ENCODE measurements at places on chromosomes 6 and 20. TPM values are rescaled to one million over a fixed set of nuclear protein-coding genes. Genes with fewer than 3 reads are reported as not detected.

DNA sequence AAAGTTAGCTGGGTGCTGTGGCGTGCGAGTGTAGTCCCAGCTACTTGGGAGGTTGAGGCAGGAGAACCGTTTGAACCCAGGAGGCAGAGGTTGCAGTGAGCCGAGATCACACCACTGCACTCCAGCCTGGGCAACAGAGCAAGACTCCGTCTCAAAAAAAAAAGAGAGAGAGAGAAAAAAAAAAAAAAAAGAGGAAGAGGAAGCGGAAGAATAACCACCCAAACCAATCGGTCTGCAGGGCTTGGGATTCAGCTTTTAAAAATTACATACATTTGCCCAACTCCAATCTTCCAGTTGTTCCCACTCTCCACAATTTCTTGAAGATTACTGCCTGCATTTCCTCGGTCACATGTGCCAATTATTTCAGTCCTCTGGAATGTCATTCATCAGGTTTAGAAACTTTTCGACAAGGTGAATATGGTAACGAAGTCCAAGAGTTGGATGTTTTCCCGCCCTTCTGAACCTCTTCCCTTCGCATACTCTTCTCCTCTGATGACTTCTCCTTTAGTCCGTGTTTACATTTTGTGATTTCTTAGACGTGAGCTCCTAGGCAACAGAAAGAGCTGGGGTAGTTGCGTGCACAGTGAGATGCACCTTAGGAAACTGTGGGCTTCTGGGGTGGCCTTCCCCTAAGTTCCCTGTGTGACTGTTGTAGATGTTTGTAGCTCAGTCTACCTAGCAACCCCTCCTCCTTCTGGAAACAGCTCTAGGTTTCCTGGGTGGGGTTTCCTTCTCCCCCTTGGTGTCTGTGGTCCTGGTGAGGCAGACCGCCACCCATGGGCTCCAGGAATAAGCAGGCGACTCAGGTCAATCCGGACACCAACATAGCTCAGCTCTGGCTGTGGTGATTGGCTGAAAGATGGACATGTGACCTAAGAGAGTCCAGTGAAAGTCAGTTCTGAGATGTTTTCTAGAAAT, 63.0 kb upstream of the NCOA3 start:
- DNase-seq = peak; percentile 72

KCNK5 gene
- 39.6 TPM for polyA plus RNA-seq

SLC17A1 gene
- polyA plus RNA-seq = not detected

- no peak for DNase-seq
Measured at GRCh38 chr6:32794510-32794909, 22.3 kb downstream of the HLA-DOB start.

GRCh38 chr6:69337311-69337710, 459.5 kb downstream of the LMBRD1 start:
- no peak for DNase-seq

DNA sequence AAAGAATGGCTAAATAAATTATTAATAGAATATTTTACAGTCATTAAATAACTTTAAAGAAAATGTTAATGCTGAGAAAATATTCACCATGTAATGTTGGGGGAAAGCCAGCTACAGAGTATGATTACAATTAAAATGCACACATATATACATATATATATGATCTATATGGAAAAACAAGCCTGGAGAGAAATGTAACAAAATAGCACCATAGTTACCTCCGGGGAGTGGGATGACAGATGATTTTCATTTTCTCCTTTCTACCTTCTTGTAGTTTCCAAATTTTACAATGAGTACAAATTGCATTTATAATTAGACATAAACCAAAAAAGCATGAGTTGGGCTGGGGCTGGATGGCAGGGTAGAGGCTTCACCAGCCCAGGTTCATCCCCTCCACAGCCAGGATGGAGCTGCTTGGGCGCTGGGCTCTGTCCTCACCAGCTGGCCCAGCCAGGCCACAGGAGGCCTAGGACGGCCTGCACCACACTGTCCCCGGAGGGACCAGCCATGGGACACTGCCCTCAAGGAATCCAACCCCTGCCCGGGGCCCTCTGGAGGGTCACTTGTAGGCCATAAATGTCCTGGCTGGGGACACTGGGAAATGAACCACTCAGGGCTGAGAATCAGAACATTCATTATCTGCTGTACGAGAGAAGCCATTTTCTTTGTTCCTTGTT, 10.3 kb downstream of the C20orf203 start:
- DNase-seq = no peak

GRCh38 chr6:26156850-26157250, 69.6 kb downstream of the HFE start:
- DNase-seq = no peak

UBE2C gene
- 11.4 TPM for polyA plus RNA-seq

GRCh38 chr20:58852543-58853271, at the start of gene GNAS:
TSS of gene GNAS (plus strand) at chr20:58852716.
- peak; percentile 42 for DNase-seq

TOX2 gene
- polyA plus RNA-seq = 1.7 TPM

GRCh38 chr20:38109591-38110524, 55.2 kb downstream of the TGM2 start:
- DNase-seq = peak; percentile 72

- DNase-seq = peak; percentile 11
Measured at GRCh38 chr6:75094614-75095200, 111.1 kb downstream of the COL12A1 start.

EPB41L1 gene
- 11.0 TPM for polyA plus RNA-seq

OTOR gene
- polyA plus RNA-seq = not detected

DNA sequence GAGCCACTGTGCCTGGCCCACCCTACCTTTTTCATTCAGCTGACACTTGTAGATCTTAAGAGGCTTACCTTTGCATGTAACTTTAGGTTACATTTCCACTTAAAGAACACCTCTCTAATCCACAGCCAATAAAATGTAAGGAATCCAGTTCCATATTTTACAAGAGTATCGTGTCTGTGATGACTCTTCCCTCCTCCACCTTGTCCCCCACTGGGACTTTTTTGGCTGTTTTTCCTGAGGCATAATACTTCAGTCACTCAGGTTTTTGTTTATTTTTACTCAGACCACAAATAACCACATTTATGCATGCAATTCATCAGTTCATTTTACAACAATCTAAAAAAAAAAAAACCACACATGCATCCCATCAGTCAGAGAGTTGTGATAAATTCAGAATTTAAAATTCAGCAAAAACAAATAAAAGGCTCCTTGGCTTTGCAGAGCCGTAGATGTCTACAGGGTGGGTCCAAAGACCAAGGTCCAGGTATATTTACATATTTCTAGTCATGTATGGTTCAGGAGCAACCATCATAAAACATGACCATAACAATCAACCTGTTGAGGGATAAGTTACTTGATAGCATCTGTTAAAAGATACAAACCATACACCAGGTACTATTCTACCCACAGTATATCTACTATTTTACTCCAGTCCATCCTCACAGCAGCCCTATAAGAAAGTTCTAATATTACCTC, 9.9 kb downstream of the ATXN1 start:
- peak; percentile 73 for DNase-seq

DNA sequence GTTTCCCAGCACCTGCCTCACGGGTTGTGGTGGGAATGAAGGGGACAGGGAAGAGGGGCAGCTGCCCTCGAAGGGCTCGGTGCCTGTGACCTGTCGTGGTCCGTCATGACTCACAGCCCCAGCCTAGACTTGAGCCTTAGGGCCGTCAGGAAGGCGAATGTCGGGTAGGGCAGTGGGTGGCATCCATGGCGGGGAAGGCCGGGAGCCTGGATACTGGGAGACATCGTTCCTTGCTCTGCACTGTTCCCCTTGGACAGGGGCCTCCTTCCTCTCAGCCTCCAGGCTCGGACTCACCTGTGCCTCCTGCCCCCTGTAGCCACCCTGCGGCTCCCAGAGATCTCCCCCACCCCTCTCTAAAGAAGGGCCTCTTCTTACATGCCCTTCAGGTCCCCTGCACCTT, 52.2 kb upstream of the APCDD1L start:
- DNase-seq = no peak

EDN1 gene
- 10.1 TPM for polyA plus RNA-seq

IP6K3 gene
- 1.0 TPM for polyA plus RNA-seq

MYB gene
- 19.8 TPM for polyA plus RNA-seq

GRCh38 chr6:80129485-80129884, 23.0 kb downstream of the BCKDHB start:
- DNase-seq = no peak

SLC22A16 gene
- polyA plus RNA-seq = not detected

DNA sequence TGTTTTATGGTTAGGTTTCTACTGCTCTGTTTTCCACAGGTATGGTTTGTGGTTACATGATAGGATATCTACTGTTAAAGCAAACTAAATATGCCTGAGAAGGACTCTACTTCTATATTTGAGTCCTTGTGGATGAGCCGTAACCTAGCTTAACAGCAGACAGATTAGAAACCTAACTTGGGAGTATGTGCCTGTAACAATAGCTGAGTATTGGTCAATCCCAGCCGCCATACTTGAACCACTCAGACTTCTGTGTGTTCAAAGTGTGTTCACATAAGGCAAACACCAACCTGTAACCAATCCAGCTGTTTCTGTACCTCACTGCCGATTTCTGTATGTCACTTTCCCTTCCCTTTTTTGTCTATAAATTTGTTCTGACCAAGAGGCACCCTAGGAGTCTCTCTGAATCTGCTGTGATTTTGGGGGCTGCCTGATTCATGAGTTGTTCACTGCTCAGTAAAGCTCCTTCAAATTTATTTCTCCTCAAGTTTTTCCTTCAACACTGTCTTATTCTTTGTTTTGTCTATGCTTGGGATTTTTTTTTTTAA, 37.1 kb downstream of the PHF3 start:
- no peak for DNase-seq

DNA sequence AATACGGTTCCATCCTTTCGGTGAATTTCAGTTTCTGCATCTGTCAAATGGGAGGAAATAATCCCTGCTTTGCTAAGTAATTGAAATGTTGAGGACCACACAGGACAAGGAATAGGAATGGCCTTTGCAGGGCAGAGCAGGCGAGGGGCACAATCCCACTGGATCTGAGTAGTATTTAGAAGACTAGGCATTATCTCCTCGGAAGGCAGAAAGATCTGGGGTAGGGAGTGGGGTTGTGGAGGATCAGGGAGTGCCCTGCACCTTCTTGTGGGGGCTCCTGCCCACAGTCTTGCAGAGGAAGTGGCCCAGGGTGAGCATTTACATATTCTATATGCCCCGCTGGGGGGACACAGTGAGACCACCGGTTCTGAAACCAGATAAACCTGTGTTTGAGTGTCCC, 87.1 kb upstream of the SIRPA start:
- no peak for DNase-seq

GRCh38 chr6:7073082-7073820, 34.5 kb upstream of the RREB1 start:
- no peak for DNase-seq

CST1 gene
- not detected for polyA plus RNA-seq

DNA sequence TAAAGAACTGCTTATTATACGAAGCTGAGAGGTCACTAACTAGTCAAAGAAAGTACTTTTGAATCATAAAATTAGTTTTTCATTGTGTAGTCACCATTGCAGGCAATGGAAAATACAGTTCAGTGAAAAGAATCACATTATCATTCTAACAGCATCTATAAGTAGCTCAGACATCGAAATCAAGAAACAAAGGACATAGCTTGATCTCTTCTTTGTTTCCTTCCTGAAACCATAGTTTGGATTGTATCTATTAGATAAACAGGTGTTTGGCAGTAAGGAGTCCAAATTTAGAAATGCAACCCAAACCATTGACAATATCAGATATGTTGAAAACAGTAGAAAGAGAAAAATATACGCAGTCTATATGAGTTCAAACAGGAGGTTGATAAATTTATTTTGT, 697.3 kb downstream of the TFAP2A start:
- no peak for DNase-seq

DNA sequence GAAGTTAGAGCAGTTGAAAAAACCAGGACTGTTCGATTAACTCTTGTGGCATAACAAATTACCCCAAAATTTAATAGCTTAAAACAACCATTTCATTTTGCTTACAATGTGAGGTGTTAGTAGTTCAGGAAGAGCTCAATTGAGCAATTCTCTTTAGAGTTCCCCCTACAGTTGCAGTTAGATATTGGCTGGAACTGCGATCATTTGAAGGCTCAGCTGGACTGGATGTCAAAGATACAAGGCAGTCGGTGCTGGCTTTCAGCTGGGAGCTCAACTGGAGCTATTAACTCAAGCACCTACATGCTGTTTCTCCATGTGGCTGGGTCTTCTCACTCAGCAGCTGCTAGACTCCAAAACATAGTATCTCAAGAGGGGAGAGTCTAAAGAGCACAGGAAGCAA, 96.0 kb upstream of the LOC128125822 start:
- peak; percentile 33 for DNase-seq

- DNase-seq = no peak
Measured at GRCh38 chr20:19566226-19566945, 191.7 kb upstream of the RIN2 start.

DNA sequence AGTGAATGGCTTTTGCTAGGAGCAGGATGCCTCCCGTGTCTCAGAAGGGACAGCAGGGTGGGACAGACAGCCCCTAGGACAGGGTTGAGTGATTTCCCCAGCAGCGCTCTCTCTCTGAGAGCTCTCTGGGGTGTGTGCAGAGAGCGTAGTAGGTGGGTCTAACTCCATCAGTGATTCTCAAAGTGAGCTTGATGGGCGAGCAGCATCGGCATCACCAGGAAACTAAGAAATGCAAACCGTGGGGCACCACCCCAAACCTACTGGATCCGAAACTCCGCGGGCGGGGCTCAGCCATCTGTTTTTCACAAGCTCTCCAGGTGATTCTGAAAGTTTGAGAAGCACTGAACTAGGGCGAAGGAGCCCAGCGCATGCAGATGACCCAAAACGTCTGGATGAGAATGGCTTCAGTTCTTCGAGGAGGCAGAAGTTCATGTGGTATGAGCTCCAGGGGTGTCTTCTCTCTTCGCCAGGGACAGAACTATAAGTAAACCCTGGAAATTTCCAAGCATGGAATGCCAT, 119.6 kb upstream of the RNF24 start:
- no peak for DNase-seq

DNA sequence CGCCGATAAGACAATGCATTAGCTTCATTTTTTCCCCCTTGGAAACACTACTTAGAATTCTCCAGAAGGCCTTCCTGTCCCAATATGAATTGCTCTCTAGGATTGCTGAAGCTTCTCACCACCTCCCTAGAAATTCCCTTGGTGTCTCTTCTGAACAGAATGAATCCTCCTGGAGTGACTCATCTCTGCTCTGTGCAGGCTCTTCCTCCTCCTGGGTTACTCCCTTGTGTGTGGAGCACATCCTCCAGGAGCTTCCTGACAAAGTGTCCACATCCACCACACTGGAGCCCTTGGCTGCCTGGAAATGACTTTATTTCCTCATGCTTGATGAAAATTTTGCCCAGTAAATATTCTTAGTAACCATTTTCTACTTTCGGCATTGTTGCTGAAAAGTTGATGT, 54.4 kb downstream of the DTNBP1 start:
- DNase-seq = no peak

DNA sequence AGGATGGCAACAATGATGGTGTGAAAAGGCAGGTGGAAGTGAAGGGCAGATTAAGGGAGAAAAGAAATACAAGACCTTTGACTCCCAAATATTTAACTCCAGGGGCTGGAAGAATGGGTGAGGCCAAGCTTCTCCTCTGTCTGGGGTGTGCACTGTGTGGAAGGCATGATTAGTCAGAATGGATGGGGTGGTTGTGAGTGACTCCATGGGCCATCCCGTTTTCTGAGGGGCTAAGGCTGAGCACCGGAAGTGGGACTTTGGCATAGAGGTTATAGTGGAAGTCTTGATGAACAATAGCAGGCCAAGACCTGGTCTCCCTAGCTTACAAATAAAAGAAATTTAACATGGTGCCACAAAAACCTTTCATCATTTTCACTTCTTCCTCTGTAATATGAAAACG, 12.1 kb downstream of the E2F3 start:
- DNase-seq = no peak

LHFPL5 gene
- polyA plus RNA-seq = not detected

NKX2-4 gene
- polyA plus RNA-seq = not detected

All from small intestine (tissue), 16 donors.